ENCODE measurements at places on chromosomes 6 and 20.

DNA sequence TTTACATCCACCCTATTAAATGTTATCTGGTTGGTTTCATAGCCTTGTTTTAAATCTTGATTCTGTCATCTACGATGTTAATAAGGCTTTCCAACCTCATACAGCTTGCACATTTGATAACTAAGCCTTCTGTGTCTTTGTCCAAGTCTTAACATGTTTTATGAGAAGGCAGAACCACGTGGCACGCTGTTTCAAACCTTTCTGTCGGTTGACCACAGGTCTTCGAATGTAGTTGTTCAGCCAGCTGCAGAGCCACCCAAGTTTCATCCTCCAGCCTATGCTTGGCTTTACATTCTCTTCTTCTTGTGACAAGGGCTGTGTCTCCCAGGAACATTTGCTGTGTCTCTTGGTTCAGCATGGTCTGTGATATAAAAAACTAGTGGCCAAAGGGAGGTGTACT lies 15.7 kb upstream of the SGK2 start:
- no peak for DNase-seq

DNA sequence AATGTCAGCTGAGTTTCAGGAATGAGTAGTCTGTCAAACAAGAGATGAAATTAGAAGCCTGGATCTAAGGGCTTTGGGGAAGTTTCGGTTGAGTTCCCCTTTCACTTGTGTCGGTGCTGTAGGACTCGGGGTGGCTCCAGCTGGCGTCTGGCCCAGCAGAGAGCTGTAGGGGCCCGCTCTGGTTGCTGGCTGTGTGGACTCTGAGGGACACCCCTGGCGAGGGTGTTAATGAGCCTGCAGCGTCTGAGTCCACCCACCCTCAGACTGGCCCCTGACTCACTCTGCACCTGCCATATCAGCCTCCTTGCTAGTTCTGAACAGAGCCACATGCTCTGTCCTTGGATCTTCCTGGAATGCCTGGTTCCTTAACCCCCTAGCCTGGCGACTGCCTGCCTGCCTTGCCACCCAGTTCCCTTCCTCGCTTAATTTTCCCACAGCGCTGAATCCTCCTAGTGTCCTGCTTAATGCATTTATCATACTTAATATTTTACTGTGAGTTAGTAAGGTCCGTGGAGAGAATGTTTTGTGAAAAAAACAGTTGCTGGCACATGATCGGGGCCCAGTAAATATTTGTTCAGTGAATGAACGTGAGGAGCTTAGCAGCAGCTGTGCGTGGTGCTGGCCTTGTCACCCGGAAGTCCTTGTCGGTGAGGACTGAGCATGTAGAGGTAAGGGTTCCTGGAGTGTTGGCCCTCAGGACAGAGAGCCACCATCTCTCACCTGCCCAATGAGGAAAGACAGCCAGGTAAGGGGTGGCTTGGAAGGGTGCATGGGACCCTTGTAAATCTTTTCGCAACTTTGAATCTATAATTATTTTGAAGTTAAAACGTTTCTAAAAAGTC lies 1.6 kb downstream of the DNAJC5 start:
- DNase-seq = no peak

DNA sequence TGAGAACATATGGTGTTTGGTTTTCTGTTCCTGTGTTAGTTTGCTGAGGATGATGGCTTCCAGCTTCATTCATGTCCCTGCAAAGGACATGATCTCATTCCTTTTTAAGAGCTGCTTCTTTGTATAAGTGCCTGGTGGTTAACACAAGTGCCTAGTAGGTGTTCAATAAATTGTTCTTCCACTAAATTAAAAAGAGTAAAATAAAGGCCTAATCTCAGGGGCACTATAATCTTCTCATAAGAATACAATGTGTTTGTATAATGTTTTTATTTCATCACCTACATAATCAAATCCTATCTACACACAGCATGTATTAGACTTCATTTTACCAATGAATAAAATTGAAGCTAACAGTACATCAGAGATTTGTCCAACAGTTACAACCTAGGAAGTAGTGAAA lies 252.7 kb downstream of the KHDC1L start:
- DNase-seq = peak; percentile 55

- no peak for DNase-seq
Observed at GRCh38 chr6:147867433-147868226, 359.1 kb downstream of the SAMD5 start.

DNA sequence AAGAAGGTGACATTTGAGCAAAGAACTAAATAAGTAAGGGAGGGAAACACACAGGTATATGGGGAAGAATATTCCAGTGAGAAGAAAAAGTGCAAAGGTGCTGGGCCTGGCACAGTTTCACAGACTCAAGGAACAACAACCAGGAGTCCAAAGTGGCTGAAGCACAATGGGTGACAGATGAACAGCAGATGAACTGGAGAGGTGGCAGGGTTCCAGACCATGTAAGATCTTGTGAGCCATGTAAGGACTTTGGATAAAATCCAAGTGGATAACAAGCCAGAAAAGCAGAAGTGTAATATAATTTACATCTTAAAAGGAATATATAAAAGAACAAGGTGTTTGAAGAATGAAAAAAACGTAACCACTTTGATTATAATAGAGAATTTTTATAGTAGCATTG lies 87.9 kb downstream of the MMS22L start:
- no peak for DNase-seq

GRCh38 chr6:28600245-28600644 lies 74.6 kb downstream of the GPX5 start:
- DNase-seq = no peak

DNA sequence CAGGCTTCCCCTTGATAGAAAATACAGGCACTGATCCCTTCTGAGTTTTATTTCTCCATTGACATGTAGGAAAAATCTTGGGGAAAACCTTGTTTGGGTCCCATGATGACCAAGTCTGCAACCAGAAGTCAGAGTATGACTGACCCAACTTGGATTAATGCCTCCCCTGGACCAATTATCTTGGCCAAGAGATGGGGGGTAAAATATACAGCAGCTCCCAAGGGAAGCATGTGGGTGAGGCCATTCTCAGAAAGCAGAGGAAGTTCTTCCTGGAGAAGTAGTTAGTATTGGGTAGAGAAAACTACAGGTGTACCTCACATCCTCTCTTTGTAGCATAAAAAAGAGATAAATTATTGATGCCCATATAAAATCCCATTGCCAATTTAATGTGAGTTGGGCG lies 285.2 kb upstream of the PLCB4 start:
- DNase-seq = no peak

- no peak for DNase-seq
Observed at GRCh38 chr20:20498076-20498861, 130.4 kb downstream of the INSM1 start.

- DNase-seq = no peak
Observed at GRCh38 chr20:50462093-50462690, 48.0 kb upstream of the PTPN1 start.

- no peak for DNase-seq
Observed at GRCh38 chr6:124822721-124823120, 139.5 kb upstream of the RNF217 start.

- DNase-seq = no peak
Observed at GRCh38 chr20:12966468-12967085, 42.2 kb upstream of the SPTLC3 start.

DNA sequence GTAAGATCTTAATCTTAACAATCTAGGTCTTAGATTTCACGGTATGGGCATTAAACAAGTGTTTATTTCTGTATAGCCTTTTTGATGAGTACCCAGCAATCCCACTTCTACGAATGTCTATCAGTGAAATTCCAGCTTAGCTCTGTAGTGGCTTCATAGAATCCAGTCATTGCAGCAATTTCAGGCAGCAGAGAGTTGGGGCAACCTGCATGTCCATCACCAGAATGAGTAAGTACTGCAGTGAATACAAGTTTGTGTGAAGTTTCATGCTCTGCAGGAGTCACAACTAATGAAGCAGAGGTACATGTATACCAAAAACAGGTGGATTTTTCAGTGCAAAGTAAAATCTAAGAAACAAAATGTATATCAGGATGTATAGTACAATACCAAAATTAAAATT lies 151.7 kb downstream of the OR2B2 start:
- DNase-seq = no peak

DNA sequence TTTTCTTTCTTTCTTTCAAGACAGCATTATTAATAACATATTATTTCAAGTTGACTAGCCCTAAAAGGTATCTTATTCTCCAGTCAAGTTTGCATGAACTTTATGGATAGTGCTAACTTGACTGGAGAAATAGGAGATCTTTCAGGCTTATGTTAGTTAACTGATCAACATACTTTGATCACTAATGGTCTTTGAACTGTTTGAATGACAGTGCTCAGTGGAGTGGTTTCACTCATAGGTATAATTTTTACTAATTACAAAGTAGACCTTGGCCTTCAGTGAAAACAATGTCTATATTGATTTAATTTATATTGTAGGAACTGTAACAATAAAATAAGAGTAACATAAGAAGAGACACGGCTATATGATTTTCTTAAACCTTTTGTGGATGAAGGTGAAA lies 8.0 kb upstream of the LRRC1 start:
- DNase-seq = no peak

GRCh38 chr6:30453508-30454116 lies 35.7 kb upstream of the HLA-E start:
- no peak for DNase-seq

GRCh38 chr6:100573166-100573565 lies 108.4 kb upstream of the SIM1 start:
- DNase-seq = no peak

DNA sequence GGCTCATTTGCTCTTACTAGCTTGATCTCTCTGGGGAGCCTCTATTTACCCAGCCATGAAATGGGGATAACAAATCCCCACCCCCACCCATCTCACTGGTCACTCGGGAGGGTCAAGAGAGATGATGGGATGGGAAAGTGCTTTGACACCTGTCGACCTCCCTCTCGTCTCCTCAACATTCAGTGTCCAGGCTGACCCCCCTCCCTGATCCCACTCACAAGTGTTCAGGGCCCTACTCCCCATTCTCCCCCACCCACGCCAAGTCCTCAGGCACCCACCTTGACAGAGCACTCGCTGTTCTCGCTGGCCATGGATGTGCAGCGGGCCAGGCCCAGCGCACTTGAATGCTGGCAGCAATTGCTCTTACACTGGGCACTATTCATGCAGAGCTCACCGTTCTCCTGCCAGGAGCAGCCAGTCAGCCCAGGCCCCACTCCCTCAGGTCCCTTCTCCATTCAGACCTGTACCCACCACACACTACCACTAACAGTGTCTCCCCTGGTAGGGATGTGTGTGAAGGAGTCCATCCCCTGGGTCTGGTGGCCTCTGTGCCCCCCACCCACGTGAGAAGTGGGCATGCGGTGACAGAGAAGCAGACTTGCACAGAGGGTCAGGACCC lies 1.6 kb downstream of the CLPS start:
- DNase-seq = no peak

DNA sequence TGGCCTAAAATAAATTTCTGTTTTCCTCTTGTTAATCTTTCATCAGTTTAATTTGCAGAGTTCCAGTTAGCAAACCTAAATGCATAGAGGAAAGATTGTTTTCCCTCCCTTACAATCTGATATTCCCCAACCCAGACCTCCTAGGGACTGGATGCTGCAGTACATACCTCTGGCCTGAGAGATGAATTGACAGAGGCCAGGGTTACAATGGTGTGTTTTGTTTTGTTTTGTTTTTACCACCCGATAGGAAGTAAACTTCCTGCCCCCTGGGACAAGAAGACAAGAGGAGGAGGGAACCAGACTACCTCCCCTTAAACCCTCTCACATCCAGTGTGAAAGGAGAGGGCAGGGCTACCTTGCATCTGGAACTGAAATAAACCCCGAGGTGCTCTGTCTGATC lies 319.0 kb downstream of the LRFN2 start:
- no peak for DNase-seq

DNA sequence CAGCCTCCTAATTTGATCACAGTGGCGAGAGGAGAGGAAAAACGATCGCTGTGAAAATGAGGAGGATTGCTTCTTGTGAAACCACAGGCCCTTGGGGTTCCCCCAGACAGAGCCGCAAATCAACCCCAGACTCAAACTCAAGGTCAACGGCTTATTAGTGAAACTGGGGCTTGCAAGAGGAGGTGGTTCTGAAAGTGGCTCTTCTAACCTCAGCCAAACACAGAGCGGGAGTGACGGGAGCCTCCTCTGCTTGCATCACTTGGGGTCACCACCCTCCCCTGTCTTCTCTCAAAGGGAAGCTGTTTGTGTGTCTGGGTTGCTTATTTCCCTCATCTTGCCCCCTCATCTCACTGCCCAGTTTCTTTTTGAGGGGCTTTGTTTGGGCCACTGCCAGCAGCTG lies 28.7 kb downstream of the SAYSD1 start:
- DNase-seq = no peak

- DNase-seq = no peak
Observed at GRCh38 chr6:28239636-28240035, 12.4 kb downstream of the ZKSCAN4 start.

DNA sequence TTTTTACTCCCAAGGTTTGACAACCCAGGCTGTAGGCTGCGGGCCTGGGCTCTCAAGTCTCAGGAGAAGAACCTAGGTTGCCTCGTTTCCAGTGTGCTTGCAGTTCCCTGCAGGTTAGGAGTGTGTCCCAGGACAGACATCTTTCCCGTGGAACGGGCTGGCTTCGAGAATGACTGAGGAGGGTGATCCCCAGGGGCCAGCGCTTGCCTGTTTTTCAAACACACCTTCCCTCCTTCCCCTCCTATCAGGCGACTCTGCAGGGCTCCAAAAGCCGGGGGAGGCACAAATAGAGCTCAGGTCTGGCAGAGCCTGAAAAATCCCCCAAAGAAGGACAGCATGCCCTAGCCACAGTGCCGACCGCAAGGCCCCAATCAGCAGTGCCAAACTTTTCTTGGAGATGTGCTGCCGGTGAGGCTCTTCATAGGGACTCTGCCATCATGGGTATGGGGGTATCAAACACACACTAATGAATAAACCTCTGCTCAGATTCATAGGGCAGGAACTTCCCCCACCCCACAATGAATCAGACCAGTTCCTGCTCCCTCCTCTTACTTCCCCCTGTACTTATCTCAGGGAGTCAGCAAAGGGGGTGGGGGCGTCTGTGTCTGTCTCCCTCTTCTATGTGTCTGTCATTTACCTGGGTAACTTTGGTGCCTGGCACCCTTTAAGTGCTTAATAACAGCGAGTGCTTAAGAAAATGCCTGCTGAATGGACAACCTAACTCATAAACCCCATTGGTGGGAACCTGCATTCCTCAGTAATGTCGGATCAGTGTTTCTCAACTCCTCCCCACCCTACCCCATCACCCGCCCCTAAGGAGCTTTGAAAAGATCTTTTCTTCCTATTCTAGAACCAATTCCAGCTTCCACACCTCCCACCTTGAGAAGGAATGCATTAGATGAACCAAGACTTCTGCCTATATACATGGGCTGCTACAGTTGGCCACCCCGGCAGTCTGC lies 1.6 kb downstream of the KCNG1 start:
- no peak for DNase-seq

DNA sequence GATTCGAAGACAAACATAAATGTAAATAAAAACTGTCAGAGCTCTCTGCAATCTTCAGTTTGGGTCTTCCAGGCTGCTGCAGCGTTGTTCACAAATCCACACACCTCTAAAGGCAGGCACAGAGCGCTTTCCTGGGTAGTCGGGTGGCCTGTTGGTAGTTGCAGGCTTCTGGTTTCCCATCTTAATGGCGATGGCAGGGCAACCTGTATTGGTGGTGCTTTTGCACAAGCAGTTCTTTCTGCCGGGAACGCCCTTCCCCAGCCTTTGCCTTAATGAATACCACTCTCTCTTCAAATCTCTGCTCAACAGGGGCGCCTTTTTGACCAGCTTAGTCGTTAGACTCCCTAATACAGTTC lies 723 bp upstream of the IFT52 start:
- DNase-seq = no peak
